ENCODE measurements at places on chromosomes 7 and 10. TPM values are rescaled to one million over a fixed set of nuclear protein-coding genes. Genes with fewer than 3 reads are reported as not detected.

AKR1E2 gene
- total RNA-seq: 7.1 TPM

PNLIP gene
- total RNA-seq: not detected

MYL10 gene
- total RNA-seq: 1.1 TPM

PPIF gene
- total RNA-seq: 25.1 TPM

SYT15B gene
- total RNA-seq: not detected

CLRN3 gene
- total RNA-seq: not detected

IFIT2 gene
- 1.7 TPM for total RNA-seq

SLC26A5 gene
- not detected for total RNA-seq

ANKRD7 gene
- total RNA-seq: 9.6 TPM

DNA sequence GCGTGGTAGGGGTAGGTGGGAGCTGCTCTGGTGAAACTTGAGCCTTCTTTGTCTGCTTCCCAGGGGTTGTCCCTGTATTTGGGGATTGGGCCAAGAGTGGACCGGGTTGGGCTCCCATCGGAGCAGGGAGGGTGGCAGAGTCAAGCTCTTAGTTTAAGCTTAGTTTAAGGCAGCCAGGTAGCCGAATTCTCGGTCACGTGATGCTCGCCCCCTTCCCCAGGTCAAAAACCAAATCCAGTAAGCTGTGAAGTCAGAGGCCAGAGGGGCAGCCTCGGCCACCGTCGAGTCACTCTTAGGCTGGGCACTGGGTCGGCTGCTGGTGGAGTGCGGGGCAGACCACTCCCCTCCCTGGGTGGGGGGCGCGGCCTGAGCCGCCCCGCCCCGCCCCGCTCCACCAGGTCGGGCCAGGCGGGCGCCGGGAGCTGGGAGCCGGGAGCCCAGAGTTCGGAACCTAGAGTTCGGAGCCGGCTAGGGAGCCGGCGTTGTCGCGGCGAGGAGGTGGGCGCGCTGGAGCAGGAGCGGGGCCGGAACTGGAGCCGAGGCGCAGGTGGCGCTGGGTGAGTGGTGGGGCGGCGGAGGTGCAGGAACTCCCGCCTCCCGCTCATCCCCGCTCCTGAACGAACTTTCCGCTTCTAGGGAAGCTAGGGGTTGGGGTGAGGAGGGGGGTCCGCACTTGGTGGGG lies 2.8 kb upstream of the LZTS2 start:
- DNase-seq: no peak

DNA sequence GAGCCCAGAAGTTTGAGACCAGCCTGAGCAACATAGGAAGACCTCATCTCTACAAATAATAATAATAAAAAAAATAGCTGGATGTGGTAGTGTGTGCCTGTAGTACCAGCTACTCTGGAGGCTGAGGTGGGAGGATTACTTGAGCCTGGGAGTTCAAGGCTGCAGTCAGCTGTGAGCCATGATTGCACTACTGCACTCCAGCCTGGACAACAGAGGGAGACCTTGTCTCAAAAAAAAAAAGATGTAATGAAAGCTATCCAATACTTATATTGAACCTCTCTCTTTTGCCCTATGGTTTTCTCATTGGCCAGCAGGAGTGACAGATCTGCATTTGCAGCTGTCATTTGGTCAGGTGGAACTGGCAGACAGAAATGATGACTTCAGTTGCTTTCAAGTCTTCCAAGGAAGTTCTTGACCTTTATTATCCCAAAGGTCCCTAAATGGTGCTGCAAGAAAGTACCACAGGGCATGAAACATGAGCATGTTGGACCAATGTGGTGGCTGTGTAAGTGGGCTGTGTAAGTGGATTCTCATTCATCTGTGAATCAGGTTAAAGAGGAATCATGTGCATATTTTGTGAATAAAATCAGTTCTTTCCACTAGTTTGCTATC lies 99.4 kb downstream of the CALD1 start:
- peak; percentile 38 for DNase-seq

DNA sequence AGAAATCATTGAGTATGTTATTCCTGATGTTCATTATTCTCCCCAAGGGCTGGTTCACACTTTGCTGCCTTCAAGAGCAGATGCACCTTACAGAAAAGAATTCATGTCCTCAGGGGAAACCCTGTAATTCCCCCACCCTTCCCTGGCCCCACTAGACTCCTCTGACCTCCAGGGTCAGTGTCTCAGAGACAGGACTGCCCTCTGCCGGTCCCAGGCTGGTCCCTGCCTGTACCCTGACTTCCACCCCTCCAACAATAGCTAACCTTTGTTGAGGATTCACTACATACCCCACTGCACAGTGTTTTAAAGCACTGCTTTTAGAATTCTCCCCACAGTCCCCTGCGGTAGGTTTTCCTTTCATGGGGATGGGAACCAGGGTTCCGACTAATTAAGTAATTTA lies 4.4 kb upstream of the SEPHS1 start:
- DNase-seq: no peak

GRCh38 chr7:5139998-5140397 lies 50.0 kb upstream of the WIPI2 start:
- DNase-seq: peak; percentile 66

DNA sequence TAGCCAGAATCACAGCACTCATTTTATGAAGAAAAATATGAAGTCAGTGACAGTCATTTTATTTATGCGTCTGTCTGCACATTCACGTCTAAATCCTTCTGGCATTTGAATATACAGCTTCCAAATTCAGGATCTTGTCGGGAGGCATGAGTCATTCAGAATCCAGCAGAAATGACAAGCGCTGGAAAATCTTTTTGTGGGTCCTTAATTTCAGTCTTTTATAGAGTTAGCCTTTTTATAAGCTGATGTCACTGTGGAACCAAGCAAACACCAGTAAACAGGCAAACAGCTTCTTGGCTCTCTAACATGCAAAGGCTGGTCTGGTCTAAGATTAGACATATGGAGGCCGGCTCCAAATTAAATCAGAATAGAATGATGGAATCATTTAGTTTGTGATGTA lies 388.2 kb upstream of the TEX47 start:
- DNase-seq: no peak

DNA sequence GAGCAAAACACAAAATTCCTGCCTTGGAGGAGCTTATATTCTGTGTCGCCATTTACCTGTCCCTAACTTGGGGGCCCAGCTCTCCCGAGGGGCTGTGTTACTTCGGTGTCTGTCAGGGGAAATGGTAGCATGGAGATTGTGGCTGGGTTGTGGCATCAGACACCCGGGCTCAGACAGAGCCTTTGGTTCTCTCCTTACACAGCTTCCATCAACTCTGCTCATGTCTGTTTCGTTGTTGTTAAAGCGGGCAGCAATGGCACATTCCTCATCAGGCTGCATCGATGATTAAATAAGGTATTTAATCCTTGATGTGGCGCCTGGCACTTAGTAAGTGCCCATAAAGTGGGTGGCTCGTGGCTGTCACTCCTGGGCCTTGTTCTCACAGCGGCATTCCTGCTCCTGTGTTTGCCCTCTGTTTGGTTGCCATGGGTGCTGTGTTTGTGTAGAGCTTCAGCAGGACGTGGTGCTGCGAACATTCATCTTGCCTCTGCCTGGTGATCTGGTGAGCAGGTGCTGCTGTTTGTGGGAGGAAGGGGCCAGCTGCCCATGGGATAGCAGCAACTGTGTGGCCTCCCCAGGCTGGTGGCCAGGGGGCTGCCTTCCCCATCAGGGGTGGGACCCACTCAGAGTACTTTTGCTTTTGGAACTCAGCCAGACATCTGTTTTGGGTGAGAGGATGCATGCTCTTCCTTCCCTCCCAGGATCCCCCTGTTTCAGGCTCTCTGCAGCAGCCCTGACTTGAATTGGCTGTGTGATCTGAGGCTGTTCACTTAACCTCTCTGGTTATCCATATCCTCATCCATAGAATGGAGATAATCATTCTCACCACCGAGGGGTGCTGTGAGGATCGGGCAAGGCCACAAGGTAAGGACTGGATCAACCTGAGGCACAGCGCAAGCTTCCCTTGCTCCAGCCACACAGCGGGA lies 207.2 kb upstream of the SVIL start:
- no peak for DNase-seq

GRCh38 chr10:110852255-110852896 lies 19.4 kb upstream of the PDCD4 start:
- DNase-seq: peak; percentile 63

- DNase-seq: peak; percentile 14
Measured at GRCh38 chr10:30510184-30510931, 76.4 kb downstream of the MAP3K8 start.

DNA sequence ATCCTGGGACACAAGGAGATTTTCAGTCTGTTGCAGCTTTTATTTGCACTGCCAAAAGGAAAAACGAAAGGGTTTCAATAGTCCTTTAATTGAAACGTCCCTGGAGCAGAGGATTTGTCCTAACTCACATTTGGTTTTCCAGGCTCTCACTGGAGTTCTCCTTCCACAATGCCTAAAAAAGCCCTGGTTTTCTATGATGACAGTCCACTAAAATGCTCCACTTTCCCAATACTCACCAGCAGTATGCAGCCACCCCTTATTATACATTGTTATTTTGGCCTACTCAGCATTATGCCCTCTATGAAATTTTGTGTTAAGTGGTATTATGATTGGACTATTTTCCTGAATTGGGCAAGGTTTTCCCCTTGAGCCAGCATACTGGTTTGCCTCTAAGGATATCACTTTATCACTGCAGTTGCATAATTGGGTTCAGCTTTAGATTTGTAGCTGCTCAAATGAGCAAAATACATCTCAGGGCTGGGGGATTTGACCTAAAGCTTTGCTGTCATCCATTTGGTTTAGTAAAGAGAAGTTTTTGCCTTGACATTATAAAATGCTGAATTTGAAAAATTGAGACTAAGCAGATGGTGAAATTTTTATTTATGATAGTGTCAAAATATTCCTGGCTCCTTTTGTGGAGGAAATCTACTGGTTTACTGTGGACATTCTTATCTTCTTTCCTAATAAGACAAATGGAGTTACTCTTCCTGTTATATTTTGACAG lies 239.2 kb downstream of the RNLS start:
- no peak for DNase-seq

DNA sequence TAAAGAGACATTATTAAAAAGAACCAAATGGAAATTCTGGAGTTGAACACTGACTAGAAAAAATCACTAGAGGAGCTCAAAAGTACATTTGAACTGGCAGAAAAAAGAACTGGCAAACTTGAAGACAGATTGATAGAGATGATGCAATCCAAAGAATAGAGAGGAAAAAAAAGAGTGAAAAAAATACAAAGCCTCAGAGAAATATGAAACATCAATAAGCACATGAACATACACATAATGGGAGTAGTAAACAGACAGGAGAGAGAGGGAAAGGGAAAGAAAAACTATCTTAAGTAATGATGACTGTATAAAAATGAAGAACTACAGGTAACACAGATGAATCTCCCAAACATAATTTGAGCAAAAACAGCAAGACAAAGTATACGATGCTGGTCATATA lies 61.1 kb downstream of the CNOT4 start:
- no peak for DNase-seq

- no peak for DNase-seq
Measured at GRCh38 chr7:13848681-13849131, 140.8 kb downstream of the ETV1 start.

GRCh38 chr7:16986755-16987154 lies 105.0 kb upstream of the AGR3 start:
- peak; percentile 50 for DNase-seq

GRCh38 chr10:77081481-77081891 lies 556.1 kb downstream of the KCNMA1 start:
- DNase-seq: no peak

GRCh38 chr10:125783957-125784356 lies 8.3 kb upstream of the MMP21 start:
- no peak for DNase-seq

DNA sequence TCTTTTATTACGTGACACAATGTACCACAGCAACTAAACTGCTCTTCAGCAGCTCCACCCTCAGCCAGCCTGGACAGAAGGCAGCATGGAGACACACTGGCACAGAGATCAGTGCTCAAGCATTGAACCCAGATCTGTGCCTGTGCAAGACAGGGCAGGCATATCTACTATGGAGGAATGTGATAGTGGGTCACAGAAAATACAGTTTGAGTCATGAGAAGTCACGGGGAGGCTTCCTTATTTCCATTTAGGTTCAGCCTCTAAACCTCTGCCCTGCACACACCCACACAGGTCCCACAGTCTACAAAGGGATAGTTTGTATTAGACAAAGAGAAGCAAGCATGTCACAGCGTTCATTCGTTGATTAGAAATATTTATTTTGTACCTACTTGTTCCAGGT lies 187.4 kb upstream of the AGR3 start:
- no peak for DNase-seq

DNA sequence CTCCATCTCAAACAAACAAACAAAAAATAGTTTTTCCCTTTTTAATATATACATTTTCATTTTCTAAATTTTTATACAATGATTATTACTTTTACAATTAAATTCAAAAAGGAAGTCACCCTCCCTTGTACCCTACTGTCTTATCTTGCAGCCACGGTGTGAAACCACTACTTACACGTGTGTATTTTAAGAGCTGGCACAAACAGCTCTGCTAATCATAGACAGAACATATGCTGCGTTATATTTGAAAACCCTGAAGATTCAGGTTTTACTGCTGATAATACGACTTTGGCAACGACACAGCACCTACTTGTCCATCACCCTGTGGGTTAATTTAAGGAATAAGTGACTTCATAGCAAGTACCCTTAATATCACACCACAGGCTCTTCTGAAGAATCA lies 991 bp downstream of the ANKRD61 start:
- no peak for DNase-seq

DNA sequence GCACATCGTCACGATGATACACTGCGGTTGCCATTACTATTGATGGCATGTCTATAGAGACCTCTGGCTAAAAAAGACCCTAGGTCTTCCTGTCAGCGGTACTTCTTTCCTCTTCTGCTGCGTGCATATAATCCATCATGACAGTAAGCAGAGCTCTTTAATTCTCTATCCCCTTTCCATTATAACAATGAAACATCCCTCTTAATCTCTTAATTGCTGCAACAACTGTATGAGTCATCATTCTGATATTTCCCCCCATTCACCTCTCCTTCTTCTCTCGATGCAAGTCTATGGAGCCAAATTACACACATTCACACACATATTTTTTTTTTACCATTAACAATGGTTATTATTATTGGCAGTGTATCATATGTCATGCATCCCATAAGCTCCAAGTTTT lies 45.2 kb upstream of the AKR1E2 start:
- DNase-seq: no peak

GRCh38 chr7:11236680-11237079 lies 263.0 kb downstream of the PHF14 start:
- no peak for DNase-seq

DNA sequence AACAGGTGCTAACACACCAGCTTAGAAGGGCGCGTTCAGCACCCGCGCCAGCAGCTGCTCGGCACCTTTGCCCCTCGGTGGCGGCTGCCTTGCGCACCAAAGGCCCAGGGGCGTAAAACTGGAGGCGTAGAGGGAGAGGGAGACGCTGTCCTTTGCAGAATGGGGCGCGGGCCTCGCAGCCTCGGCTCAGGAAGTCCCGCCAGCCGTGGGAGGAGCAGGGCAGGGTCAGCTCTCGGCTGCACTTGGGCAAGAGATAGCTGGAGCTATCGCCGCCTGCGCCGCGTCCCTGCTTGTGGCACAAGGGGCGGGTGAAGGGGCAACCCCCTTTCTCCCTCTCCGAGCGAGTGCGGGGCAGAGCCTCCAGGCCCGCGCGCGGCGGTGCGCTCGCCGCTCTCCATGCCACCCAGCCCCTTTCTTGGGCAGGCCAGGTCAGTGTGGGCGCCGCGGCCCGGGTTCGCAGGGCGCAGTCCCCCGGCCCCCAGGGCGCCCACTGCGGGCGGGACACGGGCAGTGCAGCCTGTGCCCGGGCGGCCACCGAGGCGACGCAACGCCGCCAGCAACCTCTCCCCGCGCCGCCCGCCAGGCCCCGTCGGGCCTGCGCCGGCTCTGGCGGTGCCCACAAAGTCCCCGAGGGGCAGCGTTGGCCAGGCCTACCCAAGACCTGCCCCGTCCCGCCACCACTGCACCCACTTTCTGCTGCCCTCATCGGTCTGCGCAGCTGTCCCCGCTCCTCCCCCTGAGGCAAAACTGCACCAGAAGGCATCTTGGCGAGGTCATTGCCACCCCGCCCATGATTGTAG lies 4.1 kb downstream of the NEUROD6 start:
- no peak for DNase-seq
